ENCODE measurements at places on chromosomes 6 and 20.

GRCh38 chr6:106097411-106098231 lies 11.5 kb downstream of the PRDM1 start:
- peak; percentile 77 for DNase-seq

DNA sequence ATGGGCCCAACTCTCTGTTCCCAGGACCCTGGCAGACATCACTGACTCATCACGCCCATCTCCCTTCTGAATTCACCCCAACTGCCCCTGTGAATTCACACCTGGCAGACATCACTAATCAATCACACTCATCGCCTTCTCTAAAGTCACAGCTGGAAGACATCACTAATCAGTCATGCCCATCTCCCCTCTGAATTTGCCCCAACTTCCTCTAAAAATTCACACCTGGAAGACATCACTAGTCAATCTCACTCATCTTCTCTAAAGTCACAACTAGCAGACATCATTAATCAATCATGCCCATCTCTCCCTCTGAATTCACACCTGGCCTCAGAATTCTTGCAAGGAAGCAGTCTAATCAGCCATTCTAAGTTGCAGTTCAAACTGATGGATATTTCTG lies 111.1 kb downstream of the FOXA2 start:
- no peak for DNase-seq

DNA sequence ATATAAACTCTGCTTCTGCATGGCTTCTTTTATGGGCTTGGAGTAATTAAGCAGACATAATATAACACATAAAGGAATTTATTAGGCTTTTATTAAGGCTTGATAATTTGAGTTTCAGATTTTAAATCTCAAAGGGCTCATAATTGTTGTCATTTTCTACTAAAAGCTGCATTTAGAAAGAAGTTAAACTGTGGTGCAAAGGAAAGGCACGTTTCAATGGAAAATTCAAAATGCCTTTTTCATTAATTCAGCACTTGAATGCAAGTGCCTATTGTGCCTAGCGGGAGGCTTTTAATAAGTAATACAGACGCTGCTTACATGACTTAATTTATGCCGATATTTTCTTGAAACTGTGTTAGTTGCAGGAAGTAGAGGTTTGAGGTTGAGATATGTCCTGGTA lies 431.8 kb upstream of the SOX4 start:
- DNase-seq = no peak

GRCh38 chr6:95805699-95806098 lies 210.1 kb upstream of the FUT9 start:
- no peak for DNase-seq

GRCh38 chr6:31354864-31355582 lies 2.0 kb downstream of the HLA-B start:
- DNase-seq = no peak
